Activated T-helper 1 cell treated with Interleukin-2 at 50 U/mL for 16 hours (primary cell): ENCODE measurements at places on chromosomes 4 and X.

DNA sequence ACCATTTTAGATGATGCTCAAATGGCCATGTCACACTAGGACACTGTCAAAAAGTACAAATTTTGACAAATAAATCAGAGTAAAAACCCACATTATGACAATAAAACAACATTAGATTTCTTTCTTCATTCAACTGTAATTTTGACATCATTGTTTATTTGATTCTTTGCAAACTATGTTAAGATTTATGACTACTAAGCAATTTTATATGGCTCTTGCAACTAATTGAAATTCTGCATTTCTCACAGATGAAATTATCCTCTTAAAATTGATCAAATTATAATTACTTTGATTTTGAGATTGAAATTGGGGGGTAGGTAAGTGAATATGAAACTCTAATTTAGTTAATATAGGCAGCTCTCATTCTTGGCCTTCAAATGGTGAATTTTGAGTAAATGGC, 59.8 kb downstream of the ATOH1 start:
- no peak for DNase-seq

- no peak for DNase-seq
These were observed 32.4 kb upstream of the TMLHE start for GRCh38 chrX:155645180-155645579.

DNA sequence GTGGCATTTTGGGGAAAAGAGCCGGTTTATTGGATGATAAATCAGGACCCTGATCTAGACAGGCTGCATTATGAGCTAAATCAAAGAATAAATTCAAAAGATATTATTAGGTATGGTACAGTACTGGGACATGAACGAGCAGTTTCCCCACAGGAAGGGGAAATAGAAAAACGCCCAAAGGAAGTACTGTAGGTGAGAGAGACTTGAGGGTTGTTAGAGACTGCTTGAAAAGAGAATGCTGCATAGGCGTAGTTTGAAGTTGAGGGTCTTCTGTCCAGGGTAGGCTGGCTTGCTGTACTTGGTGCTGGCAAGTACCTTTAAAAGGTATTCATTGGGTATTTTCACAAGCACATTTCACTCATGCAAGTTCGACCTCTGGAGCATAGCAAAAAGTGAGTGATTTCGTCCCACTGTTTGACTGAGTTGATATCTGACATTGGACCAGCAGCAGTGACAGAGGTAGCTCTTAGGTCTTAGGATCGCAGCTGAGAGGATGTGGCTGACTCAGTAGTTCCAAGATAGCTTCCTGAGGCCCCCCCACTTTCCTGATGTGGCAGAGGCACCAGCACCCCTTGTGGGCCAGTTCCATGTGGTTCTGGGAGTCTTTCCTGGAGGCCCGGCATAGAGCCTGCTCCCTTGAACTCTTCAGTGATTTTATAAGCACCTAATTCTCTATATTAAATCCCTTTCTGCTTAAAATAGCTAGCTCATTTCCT, 64.3 kb downstream of the TMEM131L start:
- no peak for DNase-seq

DNA sequence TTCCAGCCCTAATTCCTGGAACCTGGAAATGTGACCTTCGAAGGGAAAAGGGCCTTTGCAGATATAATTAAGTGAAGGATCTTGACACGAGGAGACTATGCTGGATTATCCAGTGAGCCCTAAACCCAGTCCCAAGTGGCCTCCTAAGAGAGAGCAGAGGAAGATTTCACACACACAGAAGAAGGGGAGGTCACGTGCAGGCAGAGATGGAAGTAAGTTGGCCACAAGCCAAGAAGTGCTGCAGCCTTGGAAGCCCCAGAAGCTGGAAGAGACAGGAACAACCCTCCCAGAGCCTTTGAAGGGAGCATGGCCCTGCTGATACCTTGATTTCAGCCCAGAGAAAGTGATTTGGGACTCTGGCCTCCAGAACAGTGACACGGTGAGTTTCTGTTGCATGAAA, 51.9 kb downstream of the EVC2 start:
- DNase-seq: no peak

DNA sequence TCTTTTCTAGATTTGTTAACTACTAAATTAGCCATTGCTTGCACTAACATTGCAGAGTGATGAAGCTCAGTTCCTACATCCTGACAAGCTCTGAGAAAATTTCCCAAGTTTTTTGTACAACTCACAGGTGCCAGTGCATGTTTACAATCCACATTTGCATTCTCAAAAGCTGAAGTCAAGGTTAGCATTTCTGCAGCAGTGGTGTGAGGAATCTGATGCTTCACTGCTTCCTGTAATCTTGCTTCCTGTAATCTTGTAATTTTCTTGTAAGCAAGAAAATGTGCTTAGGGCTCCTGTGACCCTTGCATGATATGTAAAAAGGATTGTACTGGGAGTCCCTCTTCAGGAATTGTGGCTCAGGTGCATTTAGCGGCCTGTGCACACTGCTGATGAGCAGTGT, 207.4 kb upstream of the CXCL13 start:
- DNase-seq: no peak

DNA sequence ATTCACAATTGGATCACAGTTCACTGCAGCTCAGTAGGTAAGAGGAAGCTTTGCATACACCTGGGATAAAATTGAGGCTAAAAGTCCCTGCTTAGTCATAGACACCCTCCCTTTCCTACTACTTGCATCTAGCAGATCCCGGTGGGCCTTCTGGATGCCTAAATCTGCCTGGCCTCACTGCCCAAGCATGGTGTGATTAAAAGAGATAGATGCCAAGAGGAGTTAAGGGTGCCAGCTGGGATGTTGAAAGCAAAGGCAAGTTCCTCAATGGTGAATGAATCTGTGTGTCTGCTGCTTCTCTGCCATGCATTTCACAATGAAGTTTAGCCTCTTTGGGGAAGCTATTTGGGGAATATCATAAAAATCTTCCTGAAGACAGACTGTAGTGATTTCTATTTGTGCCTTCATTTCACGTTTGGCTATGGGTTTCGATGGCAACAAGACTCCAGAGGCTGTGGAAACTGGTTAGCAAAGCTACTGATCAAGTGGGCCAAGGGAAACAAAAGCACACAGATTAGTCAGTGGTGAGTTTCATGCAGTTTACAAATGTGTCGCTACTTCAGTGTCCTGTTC, 534.0 kb downstream of the ANKRD50 start:
- no peak for DNase-seq

DNA sequence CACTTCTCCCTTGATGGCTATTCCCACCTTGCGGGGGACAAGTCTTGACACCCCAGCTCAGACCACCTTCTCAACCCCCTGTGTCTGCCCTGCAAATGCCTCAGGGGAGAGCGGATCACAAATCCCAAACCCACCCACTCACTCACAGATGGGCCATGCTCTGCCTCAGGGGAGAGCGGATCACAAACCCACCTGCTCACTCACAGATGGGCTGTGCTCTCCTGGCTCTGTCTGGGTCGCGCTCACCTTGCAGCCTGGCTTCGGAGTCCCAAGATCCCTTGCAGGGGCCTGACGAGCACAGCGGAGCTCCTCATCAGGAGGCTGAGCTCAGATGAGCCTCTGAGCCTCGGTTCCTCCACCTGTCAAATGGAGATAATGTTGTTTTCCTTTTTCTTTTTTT, 38.6 kb downstream of the HTRA3 start:
- DNase-seq: no peak

GRCh38 chrX:71922686-71923085, 12.0 kb downstream of the NHSL2 start:
- no peak for DNase-seq

GRCh38 chr4:114178392-114178791, 198.9 kb upstream of the ARSJ start:
- no peak for DNase-seq

GRCh38 chr4:2365913-2366210, 52.6 kb downstream of the ZFYVE28 start:
- DNase-seq: no peak

DNA sequence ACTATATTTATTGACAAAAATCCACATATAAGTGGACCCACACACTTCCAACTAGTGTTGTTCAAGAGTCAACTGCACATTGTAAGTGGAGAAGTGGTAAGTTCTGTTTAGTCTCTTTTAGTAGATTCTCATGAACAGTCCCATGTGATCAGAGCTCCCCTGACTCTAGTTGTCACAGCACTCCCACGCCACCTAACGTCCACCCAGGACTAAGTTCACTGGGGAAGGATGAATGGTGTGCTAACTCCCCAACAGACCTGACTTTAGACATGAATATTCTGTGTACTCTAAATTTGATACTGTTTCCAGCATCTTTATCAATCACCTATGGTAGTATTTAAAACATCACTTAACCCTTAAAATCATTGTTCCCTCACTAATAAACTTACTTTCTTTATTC, 59.8 kb downstream of the PACRGL start:
- DNase-seq: no peak

DNA sequence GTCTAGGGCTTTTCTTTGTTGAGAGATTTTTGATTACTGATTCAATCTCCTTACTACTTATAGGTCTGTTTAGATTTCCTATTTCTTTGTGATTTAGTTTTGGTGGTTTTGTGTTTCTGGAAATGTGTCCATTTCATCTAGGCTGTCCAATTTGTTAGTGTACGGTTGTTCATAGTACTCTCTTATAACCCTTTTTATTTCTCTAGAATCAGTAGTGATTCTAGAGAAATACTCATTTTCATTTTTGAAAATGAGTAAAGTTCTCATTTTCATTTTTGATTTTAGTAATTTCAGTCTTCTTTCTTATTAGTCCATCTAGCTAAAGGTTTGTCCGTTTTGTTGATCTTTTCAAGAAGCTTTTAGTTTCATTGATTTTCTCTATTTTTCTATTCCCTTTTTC, 7.5 kb downstream of the IL13RA1 start:
- no peak for DNase-seq

GRCh38 chr4:142452161-142452855, 393.8 kb downstream of the INPP4B start:
- no peak for DNase-seq

DNA sequence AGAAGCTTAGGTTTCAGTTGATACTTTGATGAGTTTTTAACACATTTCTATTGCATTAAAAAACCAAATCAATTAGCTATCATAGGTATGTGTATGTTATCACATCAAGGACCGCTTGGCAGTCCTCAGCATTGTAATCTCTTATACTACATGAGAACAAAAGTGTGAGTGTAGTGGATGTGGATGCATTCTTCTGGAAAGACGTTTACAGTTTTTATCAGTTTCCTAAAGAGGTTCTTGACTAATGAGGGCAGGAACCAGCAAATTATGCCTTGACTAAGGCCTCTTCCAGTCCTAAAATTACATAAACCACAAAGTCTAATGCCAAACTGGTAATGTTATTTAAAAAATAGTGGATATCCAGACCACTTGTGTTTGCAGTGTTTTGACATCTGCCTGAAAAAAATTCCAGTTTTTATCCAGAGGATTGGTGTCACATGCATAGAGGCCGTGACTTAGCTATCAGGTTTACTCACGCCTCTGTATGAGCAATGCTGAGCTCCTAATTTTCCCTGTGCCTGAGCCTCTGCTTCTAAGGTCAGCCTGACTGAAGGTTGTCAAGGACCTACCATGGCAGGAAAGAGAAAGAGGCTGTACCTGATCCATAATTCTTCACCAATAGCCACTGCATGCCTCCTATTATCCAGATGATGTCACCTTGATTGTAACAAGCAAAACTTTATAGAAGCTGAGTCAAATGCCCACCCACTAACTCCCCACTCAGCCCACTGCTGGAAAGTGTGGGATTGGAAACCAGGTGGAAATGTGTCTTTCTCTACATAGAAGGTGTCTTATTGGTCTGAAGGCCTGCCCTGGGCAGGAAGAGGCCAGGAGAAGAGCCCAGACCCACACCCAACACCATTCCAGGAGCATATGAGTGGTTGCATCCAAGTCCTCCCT, 68.7 kb downstream of the ENPP6 start:
- DNase-seq: no peak

DNA sequence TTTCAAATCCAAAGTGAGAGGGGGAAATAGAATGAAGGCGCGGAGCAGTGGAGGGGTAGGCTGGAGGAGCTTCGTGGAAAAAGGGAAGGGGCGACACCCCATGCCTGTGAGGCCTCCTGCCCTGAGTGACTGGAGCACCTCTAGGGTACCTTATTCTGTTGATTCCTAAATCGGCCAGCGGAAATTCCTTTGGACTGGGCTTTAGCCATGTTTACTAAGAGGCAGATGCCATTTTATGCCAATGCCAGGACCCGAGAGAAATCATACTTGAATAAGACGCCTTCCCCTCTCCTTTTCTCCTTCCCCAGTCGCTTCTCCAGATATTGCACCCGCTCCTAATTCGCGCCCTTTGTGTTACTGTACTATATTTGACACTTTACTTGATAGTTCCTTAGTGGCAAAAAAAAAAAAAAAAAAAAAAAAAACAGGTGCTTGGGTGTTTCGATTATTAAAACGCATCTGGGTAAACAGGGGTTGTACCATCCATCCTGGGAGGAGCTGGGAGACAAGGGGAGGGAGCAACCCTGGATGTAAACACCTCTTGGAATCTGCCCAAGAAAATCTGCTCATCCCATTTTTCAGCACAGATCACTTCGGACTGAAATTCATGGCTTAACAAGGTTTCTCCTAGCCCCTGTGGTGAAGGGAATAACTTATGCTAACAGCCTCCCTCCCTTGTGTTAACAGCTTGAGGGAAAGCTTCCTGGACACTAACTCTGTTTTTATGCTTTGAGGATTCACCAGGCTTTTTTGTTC, 1.5 kb downstream of the BMP3 start:
- no peak for DNase-seq

DNA sequence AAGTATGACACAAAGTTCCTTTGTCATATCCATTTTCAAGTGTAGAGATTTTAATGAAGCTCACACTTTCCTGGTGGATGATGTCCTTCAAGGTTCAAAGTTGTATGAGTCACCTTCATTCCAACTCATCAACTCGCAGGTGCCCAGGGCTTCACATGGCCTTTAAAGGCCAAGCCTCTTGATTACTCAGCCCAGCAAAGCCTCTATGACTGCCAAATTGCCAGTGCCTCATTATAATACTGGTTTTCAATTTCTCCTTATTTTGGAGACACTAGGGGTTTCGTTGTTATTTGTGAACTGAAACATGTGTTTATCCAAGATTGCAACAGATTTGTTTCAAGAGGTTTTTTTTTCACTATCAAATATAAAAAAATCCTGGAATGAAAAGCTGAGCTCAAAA, 45.9 kb upstream of the PPP3CA start:
- DNase-seq: no peak

- DNase-seq: no peak
These were observed 684.5 kb downstream of the GRID2 start for GRCh38 chr4:92988301-92988700.

DNA sequence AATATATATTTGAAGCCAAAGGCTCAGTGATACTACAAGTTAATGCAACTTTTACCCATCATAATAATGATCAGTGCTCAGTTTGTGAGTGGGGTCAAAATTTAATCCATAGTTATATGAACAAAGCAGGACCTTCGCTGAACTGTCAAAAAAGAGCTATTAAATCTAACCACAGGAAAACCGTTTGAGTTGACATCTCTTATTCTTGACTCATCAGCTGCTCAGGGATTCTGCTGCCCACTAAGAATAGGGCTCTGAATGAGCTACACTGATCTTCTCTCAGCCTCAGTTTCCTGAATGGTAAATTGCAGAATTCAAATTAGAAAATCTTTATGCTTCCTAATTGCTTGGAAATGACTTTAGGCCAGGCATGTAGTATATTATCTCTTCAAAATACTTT, 44.9 kb upstream of the NAP1L5 start:
- DNase-seq: no peak

GRCh38 chrX:120452131-120452530, 17.0 kb downstream of the LAMP2 start:
- no peak for DNase-seq

- DNase-seq: no peak
These were observed 11.6 kb downstream of the MAGEB16 start for GRCh38 chrX:35809781-35810180.
